HT1080 (cell line): ENCODE measurements at places on chromosomes 5 and 9.

DNA sequence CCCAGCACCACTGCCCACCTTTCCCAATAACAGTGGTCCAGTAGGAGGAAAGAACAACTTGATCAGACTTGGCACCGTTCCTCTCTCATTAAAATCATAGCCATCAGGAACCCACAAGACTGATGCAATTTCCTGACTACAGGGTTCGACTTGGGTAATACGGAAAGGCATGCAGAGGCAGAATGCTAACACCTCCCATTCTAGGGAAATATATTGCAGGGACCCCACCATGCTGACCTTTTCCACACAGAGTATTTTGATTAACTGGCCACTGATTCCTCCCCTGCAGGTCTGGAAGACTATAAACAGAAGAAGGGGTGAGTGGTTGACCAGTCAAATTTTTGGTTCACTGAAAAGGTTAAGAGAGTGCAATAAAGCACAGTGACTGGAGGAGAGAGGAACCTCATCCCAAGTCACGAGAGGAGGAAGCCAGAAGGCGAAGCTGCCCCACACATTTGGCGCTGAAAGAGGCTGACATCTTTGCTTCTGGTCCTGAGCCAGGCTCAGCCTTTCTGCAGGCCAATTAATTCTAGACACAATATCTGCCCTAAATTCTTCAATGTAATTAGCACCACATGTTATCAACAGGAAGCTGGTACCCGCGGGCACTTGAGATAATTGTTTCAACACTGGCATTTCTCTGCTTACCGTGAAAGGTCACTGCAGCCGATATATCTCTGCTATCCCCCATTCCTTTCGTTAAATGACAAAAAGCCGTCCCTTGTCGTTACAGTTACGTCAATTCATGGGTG lies 64.7 kb upstream of the SPOCK1 start:
- DNase-seq: peak; percentile 70

- DNase-seq: peak; percentile 87
Measured at GRCh38 chr9:128733256-128733655, 9.3 kb upstream of the ZDHHC12 start.

DNA sequence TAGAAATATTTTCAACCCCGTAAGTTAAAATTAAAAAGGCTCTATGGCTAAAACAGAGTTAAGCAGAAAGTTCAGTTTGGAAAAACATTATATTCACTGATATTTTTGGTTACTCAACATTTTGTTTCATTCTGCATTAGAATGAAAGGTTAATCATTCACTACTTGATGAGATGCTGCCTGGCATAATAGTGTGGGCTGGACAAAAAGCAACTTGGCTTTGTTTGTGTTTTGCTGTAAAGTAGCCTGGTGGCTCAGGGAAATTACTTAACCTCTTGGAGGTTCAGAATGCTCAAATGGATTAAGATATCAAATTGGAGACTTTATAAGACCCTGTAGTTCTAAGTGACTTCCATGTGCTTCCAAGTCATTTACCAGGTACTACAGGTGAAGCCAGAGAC lies 367.4 kb upstream of the TRPC7 start:
- no peak for DNase-seq

- DNase-seq: no peak
Measured at GRCh38 chr9:137460363-137461315, 1.5 kb upstream of the NSMF start.

DNA sequence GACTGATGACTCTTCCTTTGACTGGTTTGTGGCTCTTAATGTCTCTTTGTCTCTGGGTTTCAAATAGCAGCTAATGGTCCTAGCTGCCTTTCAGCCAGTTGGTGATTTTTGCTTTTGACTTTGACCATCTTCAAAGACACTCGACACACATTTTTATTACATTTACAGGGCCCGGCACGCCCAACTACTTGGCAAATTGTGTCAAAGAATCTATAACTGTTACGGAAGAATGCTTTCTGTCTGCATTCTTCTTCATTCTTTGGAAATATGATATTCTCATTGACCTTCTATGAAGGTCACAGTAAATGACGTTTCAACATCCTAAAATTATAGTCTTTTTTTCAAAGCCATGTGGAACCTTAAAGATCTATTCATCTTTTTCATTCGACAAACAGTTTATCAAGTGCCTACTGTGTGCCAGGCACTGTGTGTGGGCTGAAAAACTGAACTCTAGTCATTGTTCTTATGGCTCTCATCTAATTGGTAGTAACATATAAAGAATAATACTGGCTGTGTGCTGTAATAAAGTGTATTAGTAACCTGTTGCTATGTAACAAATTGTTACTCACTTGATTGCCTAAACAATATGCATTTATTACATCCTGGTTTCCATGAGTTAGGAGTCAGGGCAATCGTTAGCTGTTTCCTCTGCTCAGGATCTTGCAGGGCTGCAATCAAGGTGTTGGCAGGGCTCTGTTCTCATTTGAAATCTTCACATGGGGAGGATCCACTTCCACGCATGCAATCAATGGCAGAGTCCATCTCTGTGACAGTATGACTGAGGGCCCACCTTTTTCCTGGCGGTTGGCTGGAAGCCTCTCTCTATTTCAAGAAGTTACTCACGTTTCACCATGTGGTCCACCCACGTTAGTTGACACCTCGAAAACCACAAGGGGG lies 7.0 kb upstream of the WHRN start:
- no peak for DNase-seq

DNA sequence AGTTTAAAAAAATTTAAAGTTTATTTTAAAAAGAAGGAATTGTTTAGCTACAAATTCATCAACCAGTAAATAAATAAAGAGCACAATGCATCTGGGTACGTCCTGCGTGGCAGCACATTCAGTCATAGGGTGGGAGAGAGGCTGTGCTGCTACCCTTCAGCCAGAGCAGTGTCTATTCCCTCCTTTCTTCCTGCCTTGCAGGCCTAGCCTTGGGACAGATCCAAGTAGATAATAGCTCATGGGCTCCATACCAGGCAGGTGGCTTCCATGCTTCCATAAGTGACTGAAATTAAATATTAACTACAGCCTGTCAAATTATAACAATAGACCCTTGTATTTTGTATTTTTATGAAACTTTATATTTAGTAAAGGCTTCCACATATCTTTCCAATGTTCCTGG lies 408.3 kb upstream of the RGMB start:
- DNase-seq: no peak

- no peak for DNase-seq
Measured at GRCh38 chr9:94801234-94801633, 74.7 kb downstream of the AOPEP start.

DNA sequence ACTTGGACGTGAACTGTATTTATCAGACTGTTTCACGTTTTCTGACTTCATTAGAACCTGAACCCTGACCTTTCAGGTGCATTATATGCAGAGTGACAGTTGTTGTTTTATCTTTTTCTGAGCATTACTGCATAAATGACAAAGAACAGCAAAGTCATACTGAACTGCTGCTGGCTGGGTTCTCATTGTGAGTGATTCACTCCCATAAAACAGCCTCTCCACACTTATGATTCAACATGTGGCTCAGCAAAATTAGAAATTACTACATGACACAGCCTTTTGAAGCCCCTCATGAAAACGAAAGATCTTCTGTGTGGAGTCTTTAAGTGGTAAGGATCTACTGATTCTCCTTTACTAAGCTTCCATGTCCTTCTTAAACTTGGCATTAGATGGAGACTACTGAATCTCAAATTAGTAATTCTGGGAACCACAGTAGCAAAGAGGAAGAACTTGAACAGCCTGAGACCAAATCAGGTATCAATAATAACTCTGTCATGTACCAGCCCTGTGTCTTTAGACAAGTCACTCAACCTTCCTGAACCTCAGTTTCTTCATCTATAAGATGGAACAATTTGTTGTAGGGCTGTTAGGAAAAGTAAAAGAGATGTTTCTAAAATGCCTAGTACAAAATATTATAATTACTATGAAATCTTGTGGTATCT lies 172.3 kb upstream of the GNA14 start:
- peak; percentile 85 for DNase-seq
